NCI-H1436 (cell line): ENCODE measurements at places on chromosomes 2 and 18.
A peak's percentile ranks its signal among the peaks of the same experiment; 100 is the strongest.

- DNase-seq: no peak
Measured at GRCh38 chr2:16072638-16073290, 132.4 kb downstream of the MYCN start.

DNA sequence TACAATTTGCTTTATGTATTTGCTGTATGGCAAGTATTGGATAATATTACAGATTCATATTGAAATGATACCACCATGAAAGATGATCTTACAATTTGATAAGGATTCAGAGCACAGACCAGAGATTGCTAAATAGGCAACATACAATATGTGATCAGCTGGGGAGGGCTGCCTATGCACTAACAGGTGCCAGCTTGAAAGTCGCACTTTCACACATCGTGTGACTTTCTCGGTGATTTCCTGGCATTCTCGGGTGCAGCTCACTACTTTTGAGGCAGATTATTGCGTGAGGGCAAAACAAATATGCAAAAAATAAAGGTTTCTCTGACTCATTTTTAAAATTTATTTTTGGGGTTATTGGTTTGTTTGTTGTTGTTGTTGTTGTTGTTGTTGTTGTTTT is 36.0 kb downstream of the RBMS1 start:
- no peak for DNase-seq

DNA sequence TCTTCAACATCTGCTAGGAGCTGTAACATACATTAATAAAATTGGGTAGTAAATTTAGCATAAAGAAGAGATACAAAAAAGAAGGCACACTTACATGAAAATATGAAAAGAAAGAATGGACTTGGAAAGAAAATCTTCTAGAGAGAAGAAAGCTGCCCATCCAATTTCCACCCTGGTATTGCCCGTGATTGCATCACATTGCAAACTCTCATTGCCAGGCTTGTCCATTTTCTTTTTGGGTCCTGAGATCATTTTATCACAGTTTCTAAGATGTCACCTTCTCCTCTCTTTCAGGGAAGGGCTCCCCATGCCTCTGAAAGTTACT is 321.5 kb downstream of the RND3 start:
- peak; percentile 3 for DNase-seq

DNA sequence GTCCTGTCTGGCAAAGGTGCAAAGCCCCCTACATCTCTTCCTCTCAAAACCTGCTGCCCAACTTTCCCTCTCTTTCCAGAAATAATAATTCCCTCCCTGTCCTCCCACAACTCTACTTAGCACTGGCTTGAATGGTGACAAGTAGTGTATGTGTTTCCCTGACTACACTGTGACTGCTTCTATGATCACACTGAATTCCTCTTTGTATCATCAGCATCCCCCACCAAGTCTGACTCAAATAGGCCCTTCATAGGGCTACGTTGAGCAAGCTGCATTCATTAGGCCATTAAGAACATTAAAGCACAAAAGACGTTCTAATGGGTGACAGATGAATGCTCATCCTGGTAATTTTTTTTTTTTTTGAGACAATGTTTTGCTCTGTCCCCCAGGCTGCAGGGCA is 13.7 kb upstream of the ST3GAL5 start:
- no peak for DNase-seq

DNA sequence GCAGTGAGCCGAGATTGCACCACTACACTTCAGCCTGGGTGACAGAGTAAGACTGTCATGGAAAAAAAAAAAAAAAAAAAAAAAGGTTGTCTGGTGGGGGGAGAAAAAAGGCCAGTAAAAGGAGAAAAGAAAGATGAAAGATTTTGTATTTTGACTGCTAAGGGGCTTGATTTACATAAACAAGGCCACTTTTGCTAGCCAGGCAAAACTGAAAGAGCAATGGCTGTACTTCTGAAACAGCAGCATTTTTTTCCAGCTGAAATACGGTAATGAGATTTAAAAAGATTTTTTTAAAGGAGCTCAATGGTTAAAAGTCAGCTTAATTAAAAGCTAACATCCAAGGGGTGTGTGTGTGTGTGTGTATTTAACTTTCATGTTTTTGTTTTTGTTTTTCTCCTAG is 11.3 kb upstream of the OXER1 start:
- DNase-seq: no peak

DNA sequence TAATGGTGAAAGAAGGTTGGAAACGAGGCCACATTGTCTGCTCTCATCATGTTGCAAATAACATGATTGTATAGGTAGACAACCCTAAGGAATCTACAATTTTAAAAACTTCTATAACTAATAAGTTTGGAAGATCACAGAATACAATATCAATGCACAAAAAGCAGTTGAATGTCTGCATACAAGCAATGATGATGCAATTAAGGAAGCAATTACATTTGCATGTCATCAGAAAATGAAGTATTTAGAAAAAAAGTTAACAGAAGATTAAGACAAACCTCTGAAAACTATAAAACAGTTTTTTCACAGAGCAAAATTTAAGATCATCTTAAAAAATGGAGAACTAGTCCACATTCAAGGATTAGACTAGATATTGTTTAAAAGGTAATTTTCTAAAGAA is 181.1 kb downstream of the METTL4 start:
- no peak for DNase-seq

- peak; percentile 54 for DNase-seq
Measured at GRCh38 chr2:143259368-143259958, 130.2 kb downstream of the ARHGAP15 start.

DNA sequence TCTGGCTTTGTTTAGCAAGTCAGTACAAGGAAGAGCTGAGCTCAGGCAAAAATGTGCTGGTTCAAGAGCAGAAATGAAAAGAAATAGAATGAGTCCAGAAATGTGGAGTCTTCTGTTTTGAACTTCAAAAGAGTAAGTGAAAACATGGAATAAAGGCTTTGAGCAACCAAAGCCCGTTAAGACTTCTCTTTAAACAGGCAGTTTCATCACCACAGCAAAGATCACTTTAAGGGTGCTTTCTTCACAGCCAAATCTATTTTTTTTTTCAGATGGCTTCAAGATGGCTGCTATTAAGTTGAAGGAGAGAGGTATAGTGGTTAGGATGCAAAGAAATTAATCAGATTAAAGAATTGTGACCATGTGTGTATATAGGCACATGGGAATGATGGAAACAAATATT is 2.0 kb upstream of the CHRNA1 start:
- no peak for DNase-seq

- DNase-seq: no peak
Measured at GRCh38 chr2:227132986-227133385, 31.0 kb downstream of the COL4A4 start.

DNA sequence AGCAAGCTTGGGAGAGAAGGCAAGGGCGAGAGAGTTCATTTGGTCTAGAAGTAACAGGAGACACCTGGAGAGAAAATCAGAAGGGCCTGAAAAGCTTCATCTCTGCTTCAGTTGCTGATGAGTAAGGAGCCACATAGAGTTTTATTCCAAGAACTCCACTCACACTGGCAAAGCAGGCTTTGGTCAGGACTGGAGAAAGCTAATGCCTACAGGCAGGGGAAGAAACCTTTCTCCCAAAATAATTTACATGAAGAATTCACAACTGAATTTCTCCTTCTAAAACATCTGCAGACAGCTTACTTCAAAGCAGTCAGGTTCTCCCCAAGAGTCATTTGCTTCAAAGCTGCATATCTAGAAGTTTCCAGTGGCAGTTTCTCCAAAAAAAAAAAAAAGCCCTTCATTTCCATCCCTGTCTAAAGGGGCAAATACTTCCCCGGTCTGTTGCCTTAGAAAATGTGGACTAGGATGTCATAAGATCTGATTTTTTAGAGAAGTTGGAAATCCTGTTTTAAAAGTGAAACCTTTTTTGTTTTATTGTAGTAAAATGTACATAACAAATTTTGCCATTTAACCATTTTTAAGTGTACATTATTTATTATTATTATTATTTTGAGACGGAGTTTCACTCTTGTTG is 46.3 kb downstream of the TMEM247 start:
- no peak for DNase-seq

DNA sequence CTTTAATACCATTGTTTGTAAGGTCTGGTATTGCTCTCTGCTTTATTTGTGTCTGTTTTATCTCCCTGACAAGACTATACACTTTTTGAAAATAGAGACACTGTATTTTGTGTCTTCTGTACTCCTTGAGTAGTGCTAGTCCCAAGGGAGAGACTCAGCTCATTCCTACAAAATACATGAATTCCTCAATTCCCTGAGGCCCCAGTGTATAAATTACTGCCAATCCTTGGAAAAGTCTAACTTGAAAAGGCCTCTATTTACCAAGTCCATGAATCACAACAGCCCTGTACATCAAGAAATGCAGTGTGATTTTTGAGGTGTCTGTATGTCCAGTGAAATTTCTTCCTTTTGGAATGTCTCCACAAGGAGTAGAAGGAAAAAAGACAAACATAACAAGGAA is 34.9 kb upstream of the NEDD4L start:
- no peak for DNase-seq

DNA sequence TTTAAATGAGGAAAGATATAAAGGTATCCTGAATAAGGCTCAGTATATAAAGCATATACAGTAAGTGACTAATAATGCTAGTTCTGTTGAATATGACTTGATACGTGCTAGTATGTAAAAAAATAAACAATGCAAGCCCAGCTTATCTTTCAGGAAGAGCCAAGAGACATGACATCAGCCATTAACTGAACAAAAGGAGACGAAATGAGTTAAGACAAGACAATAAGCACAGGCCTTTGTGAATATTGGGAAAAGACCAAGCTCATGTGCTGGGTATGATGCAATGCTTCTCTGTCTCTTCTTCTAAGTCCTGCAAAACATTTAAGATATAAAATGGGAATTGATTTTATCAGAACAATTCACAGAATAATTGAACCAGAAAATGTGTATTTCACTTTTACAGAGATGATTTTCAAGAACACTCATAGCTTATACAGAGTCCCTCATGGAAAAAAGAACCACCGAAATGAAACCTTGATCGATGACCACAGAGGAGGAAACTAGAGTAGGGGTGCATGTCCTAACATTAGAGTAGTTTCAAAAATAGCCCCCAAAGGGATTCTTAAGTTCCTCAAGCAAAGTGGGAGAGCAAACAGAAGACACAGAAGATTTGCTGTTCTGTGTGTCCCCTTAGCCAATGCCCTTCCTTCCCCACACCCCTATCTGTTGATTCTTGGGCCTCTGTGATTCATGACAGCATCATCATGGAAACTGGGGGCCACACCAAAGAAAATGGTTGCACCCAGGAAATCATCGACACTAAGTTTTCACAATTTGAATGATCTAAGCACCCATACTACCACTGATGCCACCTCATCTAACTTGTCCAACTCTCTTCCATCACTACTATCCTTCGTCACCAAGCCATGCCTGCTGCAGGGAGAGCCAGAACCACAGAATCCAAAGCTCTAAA is 68.0 kb upstream of the CRIM1 start:
- DNase-seq: no peak

DNA sequence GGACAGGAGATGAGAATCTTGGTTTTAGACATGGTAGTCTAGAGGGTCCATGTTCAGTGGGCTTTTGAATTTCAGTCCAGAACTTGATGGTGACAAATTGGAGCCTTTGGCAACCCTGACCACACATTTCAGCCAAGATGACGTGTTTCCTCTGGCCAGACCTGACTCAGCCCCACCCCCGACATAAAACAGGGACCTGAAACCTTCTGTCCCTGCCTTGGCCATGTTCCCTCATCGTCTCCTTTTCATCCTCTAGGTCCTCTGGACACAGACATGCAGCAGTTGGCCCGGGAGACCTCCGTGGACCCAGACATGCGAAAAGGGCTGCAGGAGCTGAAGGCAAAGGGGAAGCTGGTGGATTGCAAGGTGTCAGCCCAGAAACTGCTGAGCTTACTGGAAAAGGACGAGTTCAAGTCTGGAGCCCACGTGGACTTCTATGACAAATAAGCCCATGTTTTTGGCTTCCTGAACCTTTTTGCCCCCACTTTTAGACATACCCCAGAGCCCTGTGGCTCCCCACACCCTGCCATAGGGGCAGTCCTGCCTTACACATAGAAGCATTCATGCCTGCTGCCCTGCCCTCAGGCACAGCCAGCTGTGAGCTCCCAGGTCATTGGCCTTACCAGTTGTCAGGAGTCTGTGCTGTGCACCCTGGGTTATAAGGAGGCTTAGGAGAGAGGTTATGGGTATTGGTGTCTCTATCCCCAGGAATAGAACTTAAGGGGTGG is 4.0 kb downstream of the SPR start:
- no peak for DNase-seq

GRCh38 chr2:144708626-144709025 is 188.7 kb upstream of the ZEB2 start:
- DNase-seq: no peak

DNA sequence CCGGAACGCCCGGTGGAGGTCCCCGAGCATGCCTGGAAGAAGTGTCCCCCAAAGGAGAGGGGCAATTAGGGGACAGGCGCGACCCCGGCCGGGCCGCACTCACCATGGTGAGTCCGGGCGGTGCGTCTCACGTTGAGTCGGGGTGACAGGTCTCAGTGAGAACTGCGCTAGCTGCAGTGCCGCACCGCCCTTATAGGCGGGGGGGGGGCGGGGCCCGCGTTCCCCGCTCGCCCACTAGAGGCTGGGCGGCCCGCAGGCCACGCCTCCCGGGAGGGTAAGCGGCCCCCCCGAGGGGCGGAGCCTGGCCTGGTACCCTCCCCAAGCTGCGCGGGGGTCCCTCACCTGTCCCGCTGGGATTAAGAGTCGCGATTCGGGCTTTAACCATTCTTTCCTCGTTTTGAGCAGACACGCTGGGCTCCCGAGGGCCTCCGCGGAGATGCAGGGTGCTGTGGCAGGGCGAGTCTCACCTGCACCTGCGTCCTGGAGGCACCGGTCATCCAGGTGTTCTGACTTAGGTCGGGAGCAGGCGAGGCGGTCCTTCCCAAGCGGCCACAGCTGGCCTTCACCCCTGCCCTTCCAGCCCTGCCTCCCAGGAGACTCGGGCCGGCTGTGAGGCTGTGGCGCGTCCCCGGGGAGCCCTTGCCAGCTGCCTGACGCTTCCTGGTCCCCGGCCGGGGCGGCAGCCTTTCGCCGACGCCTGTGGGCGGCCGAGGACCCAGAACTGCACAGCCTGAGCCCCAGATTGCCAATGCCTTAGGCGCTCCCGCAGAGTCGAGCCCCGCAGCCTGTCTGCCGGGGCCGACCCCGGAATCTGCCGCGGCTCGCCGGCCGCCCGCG is at the start of gene TUBA4A:
TUBA4A (minus strand) TSS at position 166 of the 837 bp plus-strand sequence; CDS start at position 106, 60 bp downstream.
- peak; percentile 73 for DNase-seq

DNA sequence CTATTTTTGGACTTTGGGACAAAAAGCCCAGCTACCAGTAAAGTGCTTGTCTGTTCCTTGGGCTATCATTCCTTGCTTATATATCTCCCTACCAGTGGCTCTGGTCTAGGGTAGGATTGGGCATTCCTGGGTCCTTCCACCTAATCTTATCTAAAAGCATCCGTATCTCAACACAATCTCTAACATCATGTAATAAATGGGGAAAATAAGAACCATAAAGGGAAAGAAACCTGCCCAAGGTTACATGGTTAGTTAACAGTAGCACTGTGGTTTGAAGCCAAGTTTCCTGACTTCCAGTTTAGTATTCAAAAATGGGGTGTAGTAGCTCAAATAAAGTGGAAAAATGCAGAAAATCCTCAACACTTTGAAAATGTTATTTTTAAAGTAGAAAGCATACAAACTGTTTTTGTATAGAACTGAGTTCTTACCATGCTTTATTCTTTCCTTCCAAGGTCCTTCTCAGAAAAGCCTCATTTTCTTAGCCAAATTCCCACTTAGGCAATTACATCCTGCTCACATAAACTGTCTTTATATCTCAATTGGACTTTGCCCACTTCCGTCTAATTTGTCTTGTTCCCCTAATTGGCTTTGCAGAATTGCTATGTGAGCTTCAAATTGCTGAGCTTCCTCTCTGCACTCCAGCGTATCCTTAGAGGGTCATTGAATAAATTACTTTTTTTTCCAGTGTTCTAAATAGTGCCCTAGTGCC is 273.1 kb upstream of the UBE2E3 start:
- DNase-seq: peak; percentile 85
